ENCODE measurements at places on chromosomes 16 and 17. TPM values are rescaled to one million over a fixed set of nuclear protein-coding genes. Genes with fewer than 3 reads are reported as not detected.

ATP1B2 gene
- total RNA-seq, result 2.2 TPM

ITGAL gene
- total RNA-seq, result 88.0 TPM

KCNJ18 gene
- not detected for total RNA-seq

IL17C gene
- 0.76 TPM for total RNA-seq

CCL4 gene
- total RNA-seq, result 7.4 TPM

KRT31 gene
- total RNA-seq, result not detected

DNA sequence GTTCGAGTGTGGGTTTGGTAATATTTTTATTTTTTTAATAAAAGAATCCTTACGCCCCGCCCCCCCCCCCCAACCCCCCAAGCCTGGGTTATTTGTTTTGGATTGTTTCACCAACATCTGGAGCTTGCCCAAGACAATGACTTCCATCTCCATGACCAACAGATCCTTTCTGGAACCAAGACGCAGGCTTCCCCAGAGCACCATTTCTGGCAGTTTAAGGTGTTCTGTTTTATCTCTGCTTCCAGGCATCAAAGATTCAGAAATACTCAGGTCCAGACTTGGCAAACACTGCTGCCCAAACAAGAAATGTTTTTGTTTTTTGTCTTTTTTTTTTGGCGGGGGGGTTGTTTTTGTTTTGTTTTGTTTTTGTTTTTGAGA is 56.1 kb downstream of the PLXDC1 start:
- no peak for DNase-seq

- DNase-seq, result no peak
These were observed 66.4 kb downstream of the NXN start for GRCh38 chr17:913207-913606.
